Right renal pelvis (tissue), 4 donors: ENCODE measurements at places on chromosomes 6 and 20. TPM values are rescaled to one million over a fixed set of nuclear protein-coding genes. Genes with fewer than 3 reads are reported as not detected.

The RNF39 gene
- 1.5 TPM for polyA plus RNA-seq

The SIRPB1 gene
- polyA plus RNA-seq, result 0.30 TPM

The SNX3 gene
- 266 TPM for polyA plus RNA-seq

The TSBP1 gene
- polyA plus RNA-seq, result not detected

The PHACTR3 gene
- 9.7 TPM for polyA plus RNA-seq

The ZNF512B gene
- polyA plus RNA-seq, result 24.9 TPM

The CCN2 gene
- 247 TPM for polyA plus RNA-seq

The CALHM4 gene
- 0.79 TPM for polyA plus RNA-seq

The FAM83C gene
- polyA plus RNA-seq, result 0.06 TPM

The STX11 gene
- 0.79 TPM for polyA plus RNA-seq

The MAPK13 gene
- 24.5 TPM for polyA plus RNA-seq

The UST gene
- polyA plus RNA-seq, result 10.6 TPM

The OR2J3 gene
- polyA plus RNA-seq, result not detected

The FAM209A gene
- 0.30 TPM for polyA plus RNA-seq

The NCR2 gene
- not detected for polyA plus RNA-seq

The SIRPB2 gene
- polyA plus RNA-seq, result 0.34 TPM

The MAP3K7 gene
- polyA plus RNA-seq, result 56.8 TPM

The FOXA2 gene
- 0.16 TPM for polyA plus RNA-seq

The LTB gene
- polyA plus RNA-seq, result 1.1 TPM

The HTR1E gene
- polyA plus RNA-seq, result 0.73 TPM

The CD93 gene
- 42.6 TPM for polyA plus RNA-seq

The MARCKS gene
- 303 TPM for polyA plus RNA-seq

The RALGAPA2 gene
- 20.1 TPM for polyA plus RNA-seq

The ABT1 gene
- 17.5 TPM for polyA plus RNA-seq

The LAMP5 gene
- polyA plus RNA-seq, result 5.2 TPM

The MRPS18A gene
- polyA plus RNA-seq, result 48.6 TPM

The SRSF12 gene
- 18.6 TPM for polyA plus RNA-seq

The PRKN gene
- 12.1 TPM for polyA plus RNA-seq

The FAM83D gene
- polyA plus RNA-seq, result 14.6 TPM

The CHD6 gene
- 42.6 TPM for polyA plus RNA-seq

The ENPP3 gene
- 8.3 TPM for polyA plus RNA-seq

The SLC13A3 gene
- 18.6 TPM for polyA plus RNA-seq

The C20orf202 gene
- 0.42 TPM for polyA plus RNA-seq

The GNAS-AS1 gene
- polyA plus RNA-seq, result 0.94 TPM

The PRR18 gene
- polyA plus RNA-seq, result 0.26 TPM

The CST4 gene
- polyA plus RNA-seq, result not detected

The MLN gene
- polyA plus RNA-seq, result 1.5 TPM

The PRL gene
- 0.10 TPM for polyA plus RNA-seq

The ADGRF4 gene
- 0.08 TPM for polyA plus RNA-seq

The PLEKHG1 gene
- 39.4 TPM for polyA plus RNA-seq

The BTN1A1 gene
- 0.22 TPM for polyA plus RNA-seq

The FHL5 gene
- 0.31 TPM for polyA plus RNA-seq

The EEF1A2 gene
- 1.9 TPM for polyA plus RNA-seq

The LINC00237 gene
- not detected for polyA plus RNA-seq

The TSPO2 gene
- polyA plus RNA-seq, result 0.66 TPM

The TNFRSF6B gene
- 1.1 TPM for polyA plus RNA-seq

The MTFR2 gene
- 3.0 TPM for polyA plus RNA-seq
